ENCODE measurements at places on chromosomes 2 and 18. TPM values are rescaled to one million over a fixed set of nuclear protein-coding genes. Genes with fewer than 3 reads are reported as not detected.

GRCh38 chr2:169203952-169204351 lies 134.6 kb downstream of the DHRS9 start:
- no peak for DNase-seq

DNA sequence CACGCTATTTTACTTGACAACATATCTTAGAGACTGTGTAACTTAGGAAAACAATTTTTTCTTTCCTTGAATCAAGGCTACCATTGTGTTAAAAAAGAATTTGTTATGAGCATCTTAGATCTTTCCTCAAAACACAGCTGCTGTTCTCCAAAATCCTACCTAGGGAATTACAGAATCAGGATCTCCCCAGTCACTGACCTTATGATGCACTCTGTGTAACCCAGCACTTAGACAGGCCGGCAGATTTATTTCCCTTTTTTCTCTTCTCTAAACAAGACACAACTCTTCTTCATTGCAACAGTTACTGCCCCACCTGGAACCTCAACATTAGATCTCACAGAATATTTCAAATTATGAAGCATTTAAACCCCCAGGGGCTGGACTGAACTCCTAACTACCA lies 13.5 kb upstream of the C2orf15 start:
- no peak for DNase-seq

DNA sequence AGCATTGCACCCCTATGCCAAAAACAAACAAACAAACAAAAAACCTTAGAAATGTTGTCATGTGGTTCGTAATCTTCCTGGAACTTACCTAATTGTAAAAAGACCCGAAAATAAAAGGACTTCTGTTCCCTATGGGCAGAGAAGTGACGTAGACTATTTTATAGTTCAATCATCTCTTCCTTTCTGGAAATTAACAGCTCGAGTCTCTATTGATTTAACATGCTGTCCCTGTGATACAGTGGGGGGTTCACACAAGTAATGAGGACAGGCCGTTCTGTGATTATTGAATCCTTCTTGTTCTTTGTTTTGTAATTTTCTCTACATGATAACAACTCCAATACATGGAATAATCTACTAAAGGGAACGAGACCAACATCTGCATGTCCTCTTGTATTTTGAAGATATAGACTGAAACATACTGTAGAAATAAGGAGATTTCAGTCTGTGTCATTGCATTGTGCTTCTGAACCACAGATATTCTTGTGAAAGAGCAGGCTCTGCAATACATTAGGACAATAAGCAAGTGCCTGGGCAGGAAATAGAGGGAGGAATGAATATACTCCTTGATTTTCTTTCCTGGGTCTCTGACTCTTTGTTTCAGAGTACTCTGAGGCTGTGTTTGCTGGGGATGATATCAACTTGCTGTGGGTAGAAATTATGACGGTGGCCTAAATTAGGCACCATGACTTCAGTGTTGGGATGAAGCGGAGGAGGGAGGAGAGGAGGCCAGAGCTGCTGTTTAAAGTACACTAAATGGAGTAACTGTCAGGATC lies 65.7 kb upstream of the PPM1B start:
- no peak for DNase-seq

GRCh38 chr2:197620133-197620532 lies 55.3 kb downstream of the RFTN2 start:
- DNase-seq: no peak

- no peak for DNase-seq
Measured at GRCh38 chr18:38329145-38329544, 763.5 kb upstream of the CELF4 start.

Gene TYW5
- total RNA-seq: 2.5 TPM

- no peak for DNase-seq
Measured at GRCh38 chr2:106332054-106332453, 136.2 kb downstream of the RGPD3 start.

- no peak for DNase-seq
Measured at GRCh38 chr18:74870950-74871349, 273.3 kb downstream of the ZNF407 start.

Gene AMER3
- total RNA-seq: not detected
